ENCODE measurements at places on chromosomes 2 and 18.

DNA sequence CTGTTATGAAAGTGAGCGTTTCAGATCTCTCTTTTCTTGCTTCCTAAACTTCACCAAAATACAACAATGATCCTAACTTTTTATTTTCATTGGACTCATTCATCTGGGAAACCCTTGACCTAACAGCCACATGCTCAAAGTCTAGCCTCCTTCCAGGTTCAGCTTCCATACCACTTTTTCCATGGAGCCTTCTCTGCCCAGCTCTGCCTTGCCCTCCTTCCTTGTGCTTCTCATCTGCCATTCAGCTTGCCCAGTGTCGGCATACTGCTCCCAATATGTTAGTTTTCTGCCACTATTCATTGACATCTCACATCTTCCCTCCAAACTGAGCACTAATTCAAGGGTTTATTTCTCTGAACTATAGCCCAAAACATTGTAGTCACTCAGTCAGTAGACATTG, 214.7 kb downstream of the RAD51AP2 start:
- DNase-seq = no peak

GRCh38 chr2:29557268-29557667, 364.1 kb downstream of the ALK start:
- no peak for DNase-seq

DNA sequence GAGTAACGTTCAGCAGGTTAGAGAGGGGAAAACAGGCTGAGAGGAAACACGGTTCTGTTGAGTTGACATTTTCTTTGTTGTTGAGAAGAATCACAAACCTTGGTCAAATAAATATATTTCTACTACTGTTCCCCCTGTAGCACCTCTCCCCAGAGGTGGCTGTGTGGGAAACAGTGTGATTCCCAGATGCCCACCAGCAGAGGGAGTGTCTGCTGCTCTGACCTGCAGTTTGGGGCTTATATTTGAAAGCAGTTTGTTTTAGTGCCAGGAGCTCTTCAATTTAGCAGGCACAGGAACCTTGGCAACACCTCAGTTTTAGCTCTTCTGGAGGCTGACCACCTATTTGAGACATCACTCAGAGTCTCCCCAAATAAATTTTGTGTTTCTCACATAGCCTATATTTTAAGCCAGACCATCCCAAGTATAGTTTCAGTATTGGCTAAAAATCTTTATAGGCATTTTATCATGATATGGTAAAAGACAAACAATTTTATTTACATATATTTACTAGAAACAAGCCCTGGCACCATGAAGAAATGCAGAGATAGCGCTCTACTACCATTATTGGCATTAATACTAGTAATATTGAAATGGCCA, 75.7 kb downstream of the PIK3C3 start:
- DNase-seq = no peak

GRCh38 chr2:31711737-31712136, 131.0 kb upstream of the SRD5A2 start:
- DNase-seq = no peak

- no peak for DNase-seq
These were observed 3.9 kb upstream of the ETAA1 start for GRCh38 chr2:67393237-67393636.

- DNase-seq = no peak
These were observed 433.8 kb upstream of the ID2 start for GRCh38 chr2:8247905-8248622.

DNA sequence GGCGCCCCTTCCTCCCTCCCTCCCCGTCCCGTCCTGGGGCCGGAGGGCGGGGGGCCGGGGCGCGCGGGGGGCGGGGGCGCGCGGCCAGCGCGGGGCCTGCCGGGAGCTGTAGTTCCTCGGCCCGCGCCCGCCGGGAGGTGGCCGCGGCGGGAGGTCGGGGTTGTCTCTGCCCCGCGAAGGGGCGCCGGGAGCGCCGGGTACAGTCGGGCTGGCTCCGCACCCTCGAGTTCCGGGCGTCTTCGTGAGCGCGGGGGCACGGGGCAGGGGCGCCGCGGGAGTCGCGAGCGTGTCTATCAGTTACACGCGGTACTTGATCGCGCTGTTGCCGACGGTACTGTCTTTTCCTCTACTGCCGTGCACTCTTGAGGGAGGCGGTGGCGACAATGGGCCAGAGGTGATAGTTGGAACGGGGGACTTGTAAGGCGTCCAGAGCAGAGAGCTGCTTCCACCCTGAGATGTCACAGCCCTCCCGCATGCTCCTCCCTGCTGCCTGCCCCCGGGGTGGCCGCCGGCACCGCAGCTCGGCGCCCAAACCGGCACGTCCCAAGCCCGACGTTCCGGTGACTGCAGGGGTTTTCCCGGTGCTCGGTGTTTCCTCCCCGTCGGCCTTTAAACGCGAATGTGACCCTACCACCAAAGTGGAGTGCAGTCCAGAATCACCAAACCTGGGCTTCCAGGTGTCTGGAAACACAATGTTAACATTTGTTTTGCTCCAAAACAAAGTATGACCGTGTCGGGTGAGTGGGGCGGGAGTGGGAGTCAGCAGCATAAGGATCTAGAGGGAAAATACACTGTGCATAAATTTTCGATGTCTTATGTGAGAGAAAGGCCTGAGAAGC, at the start of gene PRKD3:
TSS of gene PRKD3 (minus strand) at position 48 of the 839 bp plus-strand sequence. CDS start 8,309 bp downstream, outside the sequence.
- no peak for DNase-seq

DNA sequence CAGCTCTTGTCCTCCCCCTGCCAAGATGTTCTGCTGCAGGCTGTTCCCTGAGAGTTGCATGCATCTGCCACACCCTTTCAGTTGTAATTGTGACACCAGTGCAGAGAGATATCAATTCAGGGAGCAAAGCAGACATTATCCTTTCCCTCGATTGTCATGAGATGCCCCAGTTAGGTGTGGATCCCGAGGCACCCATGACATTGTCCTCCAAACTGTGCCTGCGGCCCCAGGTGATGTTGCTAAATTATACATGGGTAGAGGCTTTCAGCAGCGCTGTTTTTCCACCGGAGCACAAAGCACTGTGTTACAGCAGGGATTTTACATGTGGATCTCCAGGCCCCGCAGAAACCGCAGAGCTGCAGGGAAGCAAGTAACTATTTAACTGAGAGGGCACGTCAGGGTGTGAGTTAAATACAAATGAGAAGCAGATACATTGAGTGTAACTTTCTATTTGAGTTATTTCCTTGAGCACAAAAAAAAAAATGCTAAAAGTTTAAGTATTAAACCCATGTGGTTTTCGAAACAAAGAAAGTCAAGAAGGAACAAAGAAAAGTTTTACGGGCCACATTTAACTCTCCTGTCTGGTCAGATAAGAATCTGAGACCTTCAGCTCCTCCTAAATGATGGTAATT, 90.3 kb upstream of the BCL2L11 start:
- no peak for DNase-seq

DNA sequence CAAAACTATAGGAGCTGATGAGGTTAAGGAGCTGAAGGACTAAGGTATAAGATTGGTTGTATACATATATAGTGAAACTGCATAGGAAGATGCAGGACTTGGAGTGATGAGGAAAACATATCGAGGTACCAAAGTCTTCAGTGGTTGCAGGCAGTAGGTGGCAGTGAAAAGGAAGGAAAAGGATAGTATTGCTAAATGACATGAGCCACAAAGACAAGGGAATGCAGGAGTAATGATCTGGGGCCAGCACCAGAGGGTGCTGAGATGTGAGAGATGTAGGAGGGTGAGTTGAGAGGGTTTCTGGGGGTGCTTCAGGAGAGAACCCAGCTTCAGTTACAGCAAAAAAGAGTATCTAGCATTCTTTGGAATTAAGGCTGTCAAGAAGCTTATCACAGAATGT, 172.2 kb upstream of the MYO3B start:
- no peak for DNase-seq

DNA sequence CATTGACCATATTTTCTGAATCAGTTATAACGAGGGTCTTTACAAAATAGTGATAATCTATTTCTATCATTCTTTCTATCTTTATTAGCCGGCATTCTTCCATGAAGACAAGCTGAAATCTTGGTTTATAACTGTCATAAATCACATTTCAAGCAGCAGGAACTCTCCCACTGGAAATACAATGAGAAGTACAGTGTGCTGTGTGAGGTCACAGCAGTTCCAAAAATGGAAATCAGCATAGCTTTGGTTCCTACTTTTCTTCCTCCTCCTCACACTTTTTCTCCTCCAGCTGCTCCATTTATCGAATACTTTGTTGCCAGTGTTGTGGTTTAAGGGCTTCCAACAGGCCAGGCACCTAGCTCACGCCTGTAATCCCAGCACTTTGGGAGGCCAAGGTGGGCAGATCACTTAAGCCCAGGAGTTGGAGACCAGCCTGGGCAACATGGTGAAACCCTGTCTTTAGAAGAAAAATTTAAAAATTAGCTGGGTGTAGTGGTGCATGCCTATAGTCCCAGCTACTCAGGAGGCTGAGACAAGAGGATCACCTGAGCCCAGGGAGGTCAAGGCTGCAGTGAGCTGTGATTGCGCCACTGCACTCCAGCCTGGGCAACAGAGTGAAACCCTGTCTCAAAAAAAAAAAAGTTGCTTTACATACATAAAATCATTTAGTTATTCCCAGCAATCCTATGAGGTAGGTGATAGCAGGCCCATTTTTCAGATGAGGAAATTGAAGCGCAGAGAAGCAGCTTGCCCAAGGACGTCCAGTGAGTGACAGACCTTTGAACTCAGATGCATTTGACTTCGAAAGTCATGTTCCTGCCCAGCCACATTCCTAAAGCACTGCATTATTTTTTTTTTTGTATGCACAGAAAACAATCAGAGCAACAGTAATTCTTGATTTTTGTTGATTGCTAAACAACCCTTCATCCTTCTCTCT, 34.0 kb upstream of the GPR55 start:
- DNase-seq = no peak

GRCh38 chr2:172373766-172374165, 53.6 kb upstream of the ITGA6 start:
- DNase-seq = peak; percentile 5

DNA sequence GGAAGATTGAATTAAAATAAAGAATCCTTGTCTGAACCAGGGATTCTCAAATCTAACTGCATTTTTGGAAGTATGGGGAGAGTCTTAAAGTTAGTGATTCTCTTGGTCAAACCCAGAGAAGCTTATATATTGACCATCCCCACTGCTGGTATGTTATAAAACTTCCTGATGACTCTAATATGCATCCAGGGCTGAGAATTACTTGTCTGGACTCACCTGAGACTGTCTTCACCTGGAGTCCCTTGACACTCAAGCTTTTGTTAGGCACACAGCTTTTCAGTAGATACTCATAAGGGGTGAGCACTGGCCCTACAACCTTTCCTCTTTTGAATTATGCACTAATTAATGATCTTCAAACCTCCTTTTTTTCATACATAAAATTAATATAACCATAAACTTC, 149.6 kb upstream of the GULP1 start:
- no peak for DNase-seq

- DNase-seq = no peak
These were observed at the start of gene EFHD1 for GRCh38 chr2:232633413-232634205. Gene EFHD1, plus strand, starts transcription at chr2:232633604. Its CDS starts 101 bp downstream, at chr2:232633705.

- no peak for DNase-seq
These were observed 29.8 kb downstream of the PCBP1 start for GRCh38 chr2:70116936-70117552.

DNA sequence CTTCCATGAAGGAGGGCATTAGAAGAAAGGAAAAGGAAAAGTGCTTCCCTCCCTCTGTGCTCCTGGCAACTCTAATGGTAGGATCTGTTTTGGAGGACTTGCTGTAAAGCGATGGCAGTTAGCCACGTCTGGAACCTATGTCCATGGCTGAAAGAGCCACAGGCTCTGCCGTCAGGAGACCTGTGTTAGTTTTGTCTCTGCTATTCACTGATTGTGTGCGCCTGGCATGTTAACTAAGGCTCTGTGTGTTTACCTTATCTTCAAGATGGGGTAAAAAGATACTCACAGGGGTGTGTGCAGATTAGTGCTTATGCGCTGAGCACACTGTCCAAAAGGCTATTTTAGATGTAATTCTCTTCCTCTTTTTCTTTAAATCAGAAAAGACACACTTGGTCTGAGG, 109.8 kb upstream of the LTBP1 start:
- DNase-seq = no peak

DNA sequence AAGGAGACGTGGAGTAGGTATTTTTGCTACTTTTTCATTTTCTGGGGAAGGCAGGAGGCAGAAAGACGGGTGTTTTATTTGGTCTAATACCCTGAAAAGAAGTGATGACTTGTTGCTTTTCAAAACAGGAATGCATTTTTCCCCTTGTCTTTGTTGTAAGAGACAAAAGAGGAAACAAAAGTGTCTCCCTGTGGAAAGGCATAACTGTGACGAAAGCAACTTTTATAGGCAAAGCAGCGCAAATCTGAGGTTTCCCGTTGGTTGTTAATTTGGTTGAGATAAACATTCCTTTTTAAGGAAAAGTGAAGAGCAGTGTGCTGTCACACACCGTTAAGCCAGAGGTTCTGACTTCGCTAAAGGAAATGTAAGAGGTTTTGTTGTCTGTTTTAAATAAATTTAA, 3.4 kb downstream of the FZD7 start:
- no peak for DNase-seq

DNA sequence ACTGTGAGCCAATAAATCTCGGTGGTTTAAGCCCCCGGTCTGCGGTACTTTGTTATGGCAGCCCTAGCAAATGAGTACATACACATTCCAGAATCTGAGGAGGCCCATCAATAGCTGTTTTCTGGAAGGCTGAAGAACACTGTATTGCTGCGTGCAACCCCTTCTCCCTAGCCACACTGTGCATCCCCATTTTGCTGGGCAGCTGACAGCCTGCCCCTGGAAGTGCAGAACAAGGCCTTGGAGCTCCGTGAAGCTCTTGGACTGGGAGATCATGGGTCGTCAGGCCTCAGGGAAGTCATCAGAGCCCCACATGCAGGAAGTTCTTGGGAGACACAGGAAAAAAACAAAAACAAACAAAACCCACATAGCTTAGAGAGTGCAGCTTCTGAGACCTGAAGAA, 90.6 kb upstream of the ST6GAL2 start:
- no peak for DNase-seq

DNA sequence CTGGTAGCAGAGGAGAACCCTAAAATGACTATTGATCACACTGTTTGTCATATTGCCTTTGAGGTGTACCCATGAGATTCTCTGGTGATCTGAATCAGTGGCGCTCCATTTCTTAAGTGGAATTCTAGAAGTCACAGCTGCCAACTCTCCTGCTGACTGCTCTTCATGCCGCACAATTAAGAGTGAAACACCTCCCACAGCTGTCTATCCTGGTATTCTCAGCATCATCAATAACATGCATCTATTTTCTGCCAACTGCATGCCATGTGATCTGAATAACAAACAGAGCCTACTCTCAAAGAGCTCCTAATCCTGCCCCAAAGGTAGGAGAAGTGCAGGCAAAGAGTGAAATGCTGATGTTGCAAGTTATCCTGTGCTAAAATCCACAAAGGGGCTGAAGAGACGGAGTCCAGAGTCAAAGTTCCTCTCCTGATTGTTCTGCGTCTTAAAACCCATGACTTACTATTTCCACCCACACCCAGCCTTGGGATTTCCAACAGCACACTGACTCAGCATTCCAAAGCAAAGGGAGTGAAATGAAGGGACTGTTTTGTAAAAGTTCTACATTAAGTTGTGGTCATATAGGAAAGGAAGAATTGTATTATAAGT, 13.7 kb upstream of the DAPL1 start:
- DNase-seq = peak; percentile 25

- no peak for DNase-seq
These were observed 70.5 kb upstream of the IGFBP5 start for GRCh38 chr2:216765761-216766262.

- no peak for DNase-seq
These were observed 463 bp downstream of the HS1BP3 start for GRCh38 chr2:20650393-20650876.

- DNase-seq = no peak
These were observed 262.7 kb downstream of the FHOD3 start for GRCh38 chr18:36560187-36560586.
